ENCODE measurements at places on chromosomes 12 and 14.
A peak's percentile ranks its signal among the peaks of the same experiment; 100 is the strongest.

- no peak for DNase-seq
Observed at GRCh38 chr14:58584383-58584782, 53.4 kb upstream of the DACT1 start.

- DNase-seq, result no peak
Observed at GRCh38 chr14:23572836-23573235, 5.2 kb upstream of the AP1G2 start.

DNA sequence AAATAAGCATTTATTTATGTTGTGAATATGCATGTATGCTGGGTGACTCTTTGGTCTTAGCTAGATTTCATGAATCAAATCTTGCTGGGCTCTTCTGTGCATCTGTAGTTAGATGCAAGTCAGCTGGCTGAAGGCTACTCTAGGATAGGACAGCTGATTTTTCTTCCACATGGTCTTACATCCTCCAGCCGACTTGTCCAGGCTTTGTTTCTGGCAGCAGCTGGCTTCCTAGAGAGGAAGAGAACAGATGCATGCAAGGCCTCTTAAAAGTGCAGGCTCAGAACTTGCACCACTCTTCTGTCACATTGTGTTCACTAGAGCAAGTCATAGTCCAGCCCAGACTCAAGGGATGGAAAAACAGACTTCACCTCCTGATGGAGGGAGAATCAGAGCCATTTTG is 435.4 kb upstream of the STXBP6 start:
- DNase-seq, result no peak

DNA sequence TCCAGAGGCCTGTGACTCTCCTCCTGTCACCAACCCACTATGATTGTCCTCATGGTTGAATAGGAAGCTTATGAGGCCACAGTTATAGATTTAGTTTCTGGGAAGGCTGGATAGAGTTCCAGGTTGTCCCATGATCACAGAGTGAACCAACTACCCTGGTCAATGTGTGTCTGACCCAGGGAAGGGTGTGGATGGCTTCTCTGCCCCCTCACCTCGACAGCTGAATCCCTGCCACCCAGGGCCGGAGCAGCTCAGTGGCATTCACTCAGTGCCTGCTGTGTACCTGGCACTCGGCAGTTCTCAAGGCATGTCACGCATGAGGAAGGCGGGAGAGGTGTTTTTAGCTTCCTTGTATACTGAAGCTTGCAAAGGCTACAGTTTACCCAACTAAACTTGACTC is 43.2 kb downstream of the JDP2 start:
- DNase-seq, result no peak

GRCh38 chr12:130335517-130336392 is 1.9 kb upstream of the PIWIL1 start:
- no peak for DNase-seq

DNA sequence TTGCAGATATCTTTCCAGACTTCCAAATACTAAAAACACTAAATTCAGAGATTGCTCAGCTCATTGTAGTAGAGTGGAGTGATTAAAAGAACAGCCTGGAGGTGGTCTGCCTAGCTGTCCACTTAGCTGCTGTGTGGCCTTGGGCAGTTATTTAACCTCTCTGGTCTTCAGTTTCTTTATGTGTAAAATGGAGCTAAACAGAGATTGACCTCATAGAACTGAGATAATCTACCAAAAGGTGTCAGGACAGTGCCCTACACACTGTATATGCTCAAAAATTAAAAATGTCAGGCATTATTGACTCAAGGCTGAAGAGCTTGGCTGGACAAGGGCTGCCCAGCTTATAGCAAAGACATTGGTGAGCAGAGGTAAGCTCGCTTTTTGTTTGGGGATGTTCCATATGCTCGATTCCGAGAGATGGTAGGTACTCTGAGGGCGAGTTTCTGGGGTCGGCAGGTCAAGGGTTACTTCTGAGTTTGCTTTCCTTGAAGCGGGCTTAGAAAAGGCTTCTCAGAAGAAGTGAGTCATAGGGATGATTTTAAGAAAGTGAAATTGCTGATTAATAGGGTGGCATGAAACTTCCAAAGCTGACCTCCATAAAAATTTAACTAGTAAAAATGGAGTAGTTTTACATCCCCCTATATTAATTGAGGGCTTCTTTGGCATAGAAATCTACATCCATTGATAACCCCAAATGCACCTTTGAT is 107.5 kb downstream of the GPATCH2L start:
- no peak for DNase-seq

DNA sequence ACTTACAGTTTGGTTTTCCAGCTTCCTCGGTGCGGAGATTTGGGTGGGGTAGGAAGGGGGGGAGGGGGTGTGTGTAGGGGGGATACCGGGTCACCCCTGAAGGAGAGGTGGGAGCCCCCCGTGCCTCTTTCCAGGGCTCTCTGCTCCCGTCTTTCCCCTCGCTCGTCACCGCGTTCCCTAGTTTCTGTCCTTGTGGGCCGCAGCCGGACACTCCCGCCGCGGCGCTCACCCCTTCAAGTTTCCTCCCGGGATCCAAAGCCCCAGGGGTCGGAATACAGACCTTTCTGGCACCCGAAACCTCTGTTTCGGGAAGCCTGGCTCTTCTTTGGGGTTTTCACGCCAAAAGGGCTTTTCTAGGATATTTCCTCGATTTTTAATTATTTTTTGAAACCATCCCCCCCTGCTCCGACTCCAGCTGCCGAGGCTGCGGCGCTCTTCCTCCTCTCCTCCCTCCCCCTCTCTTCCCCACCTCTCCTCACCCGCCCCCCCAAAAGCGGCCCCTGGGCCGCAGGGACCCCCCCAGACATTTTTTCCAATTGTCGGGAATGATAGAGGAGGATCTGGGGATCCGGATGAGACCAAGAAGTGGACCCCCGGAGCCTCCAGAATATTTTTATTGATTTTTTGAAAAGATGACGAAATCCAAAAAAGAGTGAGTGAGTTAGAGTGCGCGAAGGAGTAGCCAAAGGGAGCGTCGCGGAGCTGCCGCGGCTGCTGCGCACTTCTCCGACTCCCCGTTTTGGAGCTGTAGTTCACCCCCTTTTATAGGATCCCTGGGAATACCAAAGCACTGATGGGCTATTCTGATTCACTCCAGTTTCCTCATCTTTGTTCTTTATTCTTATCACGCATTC is 1.7 kb downstream of the CCND2 start:
- peak; percentile 48 for DNase-seq

GRCh38 chr14:91732859-91733477 is 1.1 kb upstream of the CATSPERB start:
- no peak for DNase-seq

GRCh38 chr12:89992668-89993451 is 284.2 kb upstream of the ATP2B1 start:
- DNase-seq, result no peak

DNA sequence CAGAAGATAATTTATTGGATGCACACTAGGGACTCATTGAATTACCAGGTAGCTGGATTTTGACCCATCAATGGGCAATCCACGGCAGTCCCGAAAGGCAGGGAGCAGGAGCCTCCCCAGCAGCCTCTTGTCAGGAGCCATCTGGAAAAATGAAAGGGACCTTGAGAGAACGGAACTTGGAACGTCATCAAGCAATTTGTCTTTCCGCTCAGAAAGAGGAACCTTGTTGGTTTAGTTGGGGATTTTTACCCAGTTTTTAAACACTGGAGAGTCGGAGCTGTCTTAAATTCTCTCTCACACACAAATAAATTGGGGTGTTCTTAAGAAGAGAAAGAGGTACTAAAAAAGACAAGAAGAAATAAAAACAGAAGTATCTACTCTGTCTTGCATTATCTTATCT is 1351.7 kb upstream of the TMEM132C start:
- DNase-seq, result no peak

DNA sequence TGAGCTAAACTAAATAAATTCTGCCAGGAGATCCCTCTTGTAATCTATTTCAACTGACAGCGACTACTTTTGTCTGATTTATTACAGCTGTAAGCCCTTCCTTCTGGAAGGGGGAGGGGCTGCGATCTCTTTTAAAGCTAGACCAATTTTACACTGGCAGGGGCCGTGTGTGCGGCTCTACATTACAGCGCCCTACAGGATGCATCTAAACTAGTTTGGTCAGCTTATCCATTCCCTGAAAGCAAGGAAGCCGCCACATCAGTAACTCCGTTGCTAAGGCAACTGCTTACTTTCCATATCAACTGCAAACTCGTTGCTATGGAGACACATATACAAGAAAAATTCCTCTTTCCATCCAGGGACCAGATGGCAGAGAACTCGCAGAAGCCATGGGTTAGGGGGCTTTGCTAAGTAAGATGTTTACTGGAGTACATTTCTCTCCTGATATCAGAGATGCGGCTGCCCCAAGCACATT is 17.4 kb downstream of the FOXN3 start:
- no peak for DNase-seq

- no peak for DNase-seq
Observed at GRCh38 chr12:127268706-127269425, 998.1 kb upstream of the TMEM132C start.

GRCh38 chr12:91618281-91618680 is 435.7 kb upstream of the DCN start:
- no peak for DNase-seq

GRCh38 chr12:77924703-77925102 is 94.0 kb downstream of the NAV3 start:
- DNase-seq, result no peak

- no peak for DNase-seq
Observed at GRCh38 chr12:40168868-40169267, 55.9 kb upstream of the LRRK2 start.

GRCh38 chr12:53701518-53702264 is 25.6 kb downstream of the CALCOCO1 start:
- DNase-seq, result peak; percentile 89

GRCh38 chr12:81137801-81138200 is 59.9 kb downstream of the ACSS3 start:
- DNase-seq, result no peak

DNA sequence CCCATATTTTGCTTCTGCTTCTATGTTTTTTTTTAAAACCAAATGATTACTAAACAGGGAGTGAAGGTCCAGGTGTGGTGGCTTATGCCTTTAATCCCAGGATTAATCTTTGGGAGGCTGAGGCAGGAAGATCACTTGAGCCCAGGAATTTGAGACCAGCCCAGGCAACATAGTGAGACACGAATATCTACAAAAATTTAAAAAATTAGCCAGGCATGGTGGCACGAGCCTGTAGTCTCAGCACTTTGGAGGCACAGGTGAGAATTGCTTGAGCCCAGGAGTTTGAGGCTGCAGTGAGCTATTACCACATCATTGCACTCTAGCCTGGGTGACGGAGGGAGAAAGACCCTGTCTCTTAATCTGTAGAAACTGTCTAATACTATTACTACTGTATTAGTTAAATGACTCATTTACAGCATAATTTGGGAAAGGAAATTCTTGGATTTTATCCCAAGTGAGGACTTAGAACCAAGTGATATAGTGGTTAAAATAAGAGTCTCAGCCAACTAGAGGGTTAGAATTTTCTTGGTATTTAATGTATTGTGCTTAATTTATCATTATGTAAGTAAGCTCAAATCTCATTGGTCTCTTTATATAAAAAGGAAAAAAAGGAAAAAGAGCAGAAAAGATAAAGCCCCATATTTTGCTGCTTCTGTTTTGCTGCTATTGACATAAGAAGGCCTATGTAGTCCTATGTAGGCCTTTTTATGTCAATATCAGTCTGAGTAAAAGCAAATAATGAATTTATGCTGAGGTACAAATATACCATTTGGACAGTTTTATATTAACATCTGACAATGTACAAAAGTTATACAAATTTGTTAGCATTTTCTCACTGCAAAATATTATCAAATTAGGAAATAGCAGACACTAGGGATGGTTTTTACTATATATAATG is 163.4 kb downstream of the RAD51B start:
- no peak for DNase-seq

- DNase-seq, result peak; percentile 87
Observed at GRCh38 chr14:105093038-105093430, 27.8 kb upstream of the GPR132 start.

DNA sequence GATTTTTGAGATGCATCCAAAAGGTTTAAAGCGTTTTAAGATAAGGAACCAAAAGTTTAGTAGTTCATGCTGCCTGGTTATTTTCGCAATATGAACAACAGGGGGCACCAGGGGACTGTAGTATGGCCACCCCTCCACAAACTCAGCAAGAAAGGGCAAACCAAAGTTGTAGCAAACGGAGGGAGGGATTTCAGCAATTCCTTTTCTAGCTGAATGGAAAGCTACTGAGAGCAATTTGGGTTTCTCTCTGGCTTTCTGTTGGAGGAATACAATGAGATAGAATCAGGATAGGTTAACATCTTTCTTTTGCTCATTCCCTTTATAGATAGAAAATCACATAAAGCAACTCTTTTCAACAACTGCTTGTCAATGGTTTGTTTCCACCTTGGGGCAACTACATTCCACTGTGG is 62.5 kb downstream of the DRAM1 start:
- DNase-seq, result peak; percentile 38

DNA sequence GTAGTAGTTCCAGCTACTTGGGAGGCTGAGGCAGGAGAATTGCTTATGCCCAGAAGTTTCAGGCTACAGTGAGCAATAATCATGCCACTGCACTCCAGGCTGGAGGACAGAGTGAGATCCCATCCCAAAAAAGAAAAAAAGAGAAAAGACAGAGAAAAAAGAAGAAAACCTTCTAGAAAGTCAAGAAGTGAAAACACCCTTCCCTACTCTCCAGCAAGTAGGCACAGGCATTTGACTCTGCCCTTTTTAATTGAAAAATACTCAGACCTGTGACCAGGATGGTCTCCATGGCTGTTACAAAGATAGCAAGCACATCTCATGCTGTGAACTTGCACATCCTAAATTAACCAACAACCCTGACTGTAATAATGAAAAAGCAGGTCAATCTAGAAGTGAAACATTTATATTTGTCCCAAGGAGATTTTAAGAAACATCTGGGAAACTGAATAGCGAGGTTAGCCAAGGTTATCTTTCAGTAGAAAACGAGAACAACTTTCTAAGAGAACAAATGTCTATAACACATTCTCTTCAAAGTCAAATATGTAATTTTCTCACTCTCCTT is 2.0 kb downstream of the TMTC1 start:
- no peak for DNase-seq

- DNase-seq, result peak; percentile 37
Observed at GRCh38 chr12:7460375-7461259, 16.7 kb upstream of the CD163L1 start.

GRCh38 chr14:68561531-68562007 is 231.3 kb downstream of the ZFP36L1 start:
- DNase-seq, result no peak

DNA sequence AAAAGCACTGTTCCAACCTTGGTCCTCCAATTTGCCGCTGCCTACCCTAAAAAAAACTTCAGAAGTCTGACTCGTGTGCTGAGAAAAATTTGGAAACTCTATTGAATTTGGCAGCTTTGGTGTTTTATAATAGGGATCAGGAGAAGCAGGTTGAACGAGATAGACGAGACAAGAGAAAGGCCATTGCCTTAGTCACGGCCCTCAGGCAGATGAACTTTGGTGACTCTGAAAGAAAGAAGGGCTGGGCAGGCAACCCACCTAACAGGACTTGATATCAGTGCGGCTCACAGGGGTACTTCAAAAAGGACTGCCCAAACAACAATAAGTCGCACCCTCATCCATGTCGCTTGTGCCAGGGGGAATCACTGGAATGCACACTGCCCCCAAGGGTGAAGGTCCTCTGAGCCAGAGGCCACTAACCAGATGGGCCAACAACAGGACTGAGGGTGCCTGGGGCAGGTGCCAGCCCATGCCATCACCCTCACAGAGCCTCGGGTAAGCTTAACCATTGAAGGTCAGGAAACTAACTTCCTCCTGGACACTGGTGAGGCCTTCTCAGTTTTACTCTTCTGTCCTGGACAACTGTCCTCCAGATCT is 102.5 kb upstream of the SSTR1 start:
- DNase-seq, result no peak

Data from left ventricle myocardium superior (tissue), 1 donor.